Nephron progenitor cell (in vitro differentiated cells): ENCODE measurements at places on chromosomes 2 and 18.

GRCh38 chr18:75341267-75341666, 86.2 kb downstream of the SMIM21 start:
- peak; percentile 30 for DNase-seq

DNA sequence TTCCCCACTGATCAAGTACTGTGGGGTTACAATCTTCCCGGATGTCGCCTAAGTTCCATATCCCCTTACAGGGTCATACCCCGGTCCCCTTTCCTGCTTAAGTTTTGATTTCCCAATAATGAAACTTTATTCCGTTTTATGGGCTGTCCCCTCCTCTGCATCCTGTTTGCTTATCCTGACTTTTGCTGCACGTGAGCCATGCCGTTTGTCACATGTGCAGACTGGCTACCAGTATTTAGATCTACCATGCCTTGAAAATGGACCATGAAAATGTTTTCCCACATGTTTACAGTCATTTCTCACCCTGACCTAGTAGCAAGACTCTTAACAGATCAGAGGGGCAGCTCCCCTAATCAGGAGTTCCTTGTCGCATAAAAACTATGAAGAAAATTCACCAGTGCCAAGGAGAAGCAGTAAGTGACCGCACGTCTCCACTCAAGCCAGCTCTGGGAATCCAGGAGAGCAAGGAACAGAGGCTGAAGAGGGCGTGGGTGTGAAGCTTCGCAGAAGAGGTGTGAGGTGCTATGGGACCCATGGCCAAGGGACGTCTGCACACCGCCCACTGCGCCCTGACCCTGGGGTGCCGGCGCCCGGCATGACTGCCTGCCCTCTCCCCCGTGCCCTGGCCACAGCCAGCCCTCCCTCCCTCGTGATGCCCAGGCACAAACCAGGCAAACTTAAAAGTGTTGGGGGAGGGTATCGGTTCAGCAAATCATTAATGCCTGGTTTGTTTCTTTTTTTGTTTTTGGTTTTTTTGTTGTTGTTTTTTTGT, 440.8 kb upstream of the SALL3 start:
- no peak for DNase-seq

GRCh38 chr2:27152796-27153464, 4.1 kb downstream of the TCF23 start:
- DNase-seq, result no peak

- no peak for DNase-seq
These were observed 1133.0 kb upstream of the LRRTM1 start for GRCh38 chr2:81437456-81438000.

DNA sequence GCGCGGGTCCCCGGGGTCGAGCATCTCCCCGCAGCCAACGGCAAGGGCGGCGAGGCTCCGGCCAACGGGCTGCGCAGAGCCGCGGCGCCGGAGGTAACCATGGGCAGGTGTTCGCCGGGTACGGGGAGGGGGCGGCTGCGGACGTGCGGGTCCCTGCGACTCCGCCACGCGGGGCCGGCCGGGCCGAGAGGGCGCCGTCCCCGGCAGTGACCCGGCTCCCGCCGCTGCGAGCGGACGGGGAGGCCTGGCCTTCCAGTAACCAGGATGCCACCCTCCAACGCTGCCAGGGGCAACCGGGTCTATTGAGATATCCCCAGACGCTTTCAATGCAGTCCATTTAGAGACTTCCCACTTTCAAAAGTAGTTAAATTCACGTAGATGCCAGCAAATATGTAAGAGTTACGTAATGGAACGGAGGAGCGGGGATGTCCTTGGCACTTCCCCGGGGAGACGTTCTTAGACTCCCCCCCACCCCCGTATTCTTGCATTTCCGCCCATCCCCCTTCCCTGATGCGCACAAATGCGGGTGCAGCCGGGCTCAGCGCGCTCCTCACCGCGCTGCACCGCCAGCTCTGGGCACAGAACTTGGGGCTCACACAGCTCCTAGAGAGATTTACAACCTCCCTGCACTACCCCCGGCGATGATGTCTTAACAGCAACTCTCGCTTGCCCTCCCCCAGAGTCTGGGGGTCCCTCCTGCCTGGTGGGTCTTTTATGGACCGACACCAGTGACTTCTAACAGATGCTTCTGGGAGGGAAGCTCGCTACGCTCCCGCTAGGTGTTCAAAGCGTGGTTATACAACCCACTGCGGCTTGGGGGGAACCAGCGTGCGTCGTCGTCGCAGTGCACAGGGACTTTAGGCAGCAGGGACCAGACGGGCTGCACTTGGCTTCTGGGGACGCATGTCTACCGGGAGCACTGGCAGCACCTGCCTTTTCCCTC, 657 bp downstream of the SGPP2 start:
- DNase-seq, result peak; percentile 53

DNA sequence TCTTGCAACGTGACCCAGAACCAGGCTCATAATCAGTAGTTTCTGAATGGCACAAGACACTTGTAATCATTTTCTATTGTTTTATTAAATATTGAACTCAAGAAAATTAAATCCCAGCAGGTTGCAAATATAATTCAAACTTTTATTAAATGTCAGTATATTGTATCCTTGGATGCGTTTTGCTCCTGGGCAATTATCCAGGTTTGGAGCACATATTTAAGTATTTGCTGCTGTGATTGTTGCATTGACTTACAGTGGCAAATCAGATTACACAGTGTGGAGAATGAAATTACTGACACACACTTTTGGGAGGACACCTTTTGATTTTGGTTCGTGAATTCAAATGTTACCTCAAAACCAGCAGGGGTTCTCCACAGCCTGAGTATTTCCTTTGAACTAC, 27.1 kb upstream of the TMEM178A start:
- DNase-seq, result no peak

- DNase-seq, result no peak
These were observed 55.1 kb downstream of the SP100 start for GRCh38 chr2:230471074-230471473.

DNA sequence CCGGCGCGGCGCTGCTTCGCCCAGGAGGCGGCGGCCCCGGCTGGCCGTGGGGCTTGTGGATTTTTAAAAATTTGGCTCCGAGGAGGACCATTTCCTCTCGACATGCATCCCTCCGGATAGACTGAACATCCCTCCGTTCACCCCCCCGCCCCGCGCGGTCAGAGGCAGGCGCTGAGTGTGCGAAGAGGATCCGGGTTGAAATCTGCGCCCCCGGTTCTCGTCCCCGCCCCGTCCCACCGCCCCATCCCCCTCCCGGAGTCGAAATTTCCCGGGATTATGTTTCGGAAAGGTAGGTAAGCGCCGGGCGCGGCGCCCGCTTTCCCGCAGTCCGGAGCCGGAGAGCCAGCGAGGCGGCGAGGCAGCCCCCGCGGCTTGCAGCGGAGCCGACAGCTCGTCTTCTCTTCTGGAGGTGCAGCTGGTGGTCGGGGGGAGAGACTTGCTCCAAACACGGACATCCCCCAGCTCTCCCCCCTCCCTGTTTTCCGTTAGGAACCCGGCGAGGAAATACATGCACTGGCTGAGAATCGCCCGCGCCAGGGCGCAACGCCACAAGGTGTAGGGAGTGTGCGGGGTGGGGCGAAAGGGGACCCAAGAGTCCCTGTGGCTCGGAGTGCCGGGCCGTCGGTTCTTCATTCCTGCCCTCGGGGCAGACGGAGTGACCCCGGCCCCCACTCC, at the start of gene PRKCE:
TSS of gene PRKCE (plus strand) at position 261 of the 675 bp plus-strand sequence.
- DNase-seq, result no peak

DNA sequence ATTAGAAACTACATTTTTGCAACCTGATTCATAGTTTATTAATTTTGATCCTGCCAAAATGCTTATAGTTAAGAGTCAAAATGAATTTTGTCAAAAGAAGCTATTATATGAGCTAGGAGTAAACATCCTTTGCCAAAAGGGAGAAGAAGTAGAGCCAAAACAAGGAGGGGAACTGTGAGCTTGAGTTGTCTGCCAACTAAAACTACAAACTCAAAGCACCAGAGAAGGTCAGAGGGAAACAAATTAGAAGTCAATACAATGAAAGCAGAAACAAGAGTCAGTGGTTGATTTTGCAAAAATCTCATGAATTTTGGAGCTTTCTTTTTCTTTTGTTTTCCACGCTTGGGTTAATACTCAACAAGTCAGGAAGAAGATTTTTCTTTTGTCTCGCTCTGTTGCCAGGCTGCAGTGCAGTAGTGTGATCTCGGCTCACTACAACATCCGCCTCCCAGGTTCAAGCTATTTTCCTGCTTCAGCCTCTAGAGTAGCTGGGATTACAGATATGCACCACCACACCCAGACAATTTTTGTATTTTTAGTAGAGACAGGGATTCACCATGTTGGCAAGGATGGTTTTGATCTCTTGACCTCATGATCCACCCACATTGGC, 508.5 kb downstream of the RIT2 start:
- no peak for DNase-seq

DNA sequence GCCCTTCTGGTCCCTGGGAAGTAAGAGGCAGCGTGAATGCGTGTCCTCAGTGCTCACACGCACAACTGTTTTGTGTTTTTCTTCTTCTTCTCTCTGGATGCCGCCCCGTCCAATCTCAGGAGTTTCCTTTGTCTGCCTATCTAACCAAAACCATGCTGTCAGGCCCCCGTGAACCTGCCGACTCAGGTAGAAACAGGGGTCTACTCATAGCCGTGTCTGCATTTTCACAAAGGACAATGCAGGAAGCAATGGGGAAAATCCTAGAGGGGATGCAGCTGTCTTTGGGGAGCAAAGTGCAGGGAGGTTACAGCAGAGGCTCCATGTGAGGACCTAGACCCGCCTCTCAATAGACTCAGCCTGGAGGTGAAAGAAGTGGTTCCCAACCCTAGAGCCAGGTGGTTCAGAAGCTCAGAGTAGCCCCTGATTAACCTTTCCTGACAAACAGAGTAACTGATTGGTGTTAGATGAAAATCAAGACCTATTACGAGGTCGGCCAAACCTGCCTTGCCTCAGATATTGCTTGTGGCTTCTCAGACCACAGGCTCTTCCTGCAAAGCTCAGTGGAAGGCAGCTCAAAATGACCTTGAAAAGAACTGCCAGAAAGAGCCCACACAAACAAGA, 49.3 kb downstream of the CD226 start:
- DNase-seq, result no peak

DNA sequence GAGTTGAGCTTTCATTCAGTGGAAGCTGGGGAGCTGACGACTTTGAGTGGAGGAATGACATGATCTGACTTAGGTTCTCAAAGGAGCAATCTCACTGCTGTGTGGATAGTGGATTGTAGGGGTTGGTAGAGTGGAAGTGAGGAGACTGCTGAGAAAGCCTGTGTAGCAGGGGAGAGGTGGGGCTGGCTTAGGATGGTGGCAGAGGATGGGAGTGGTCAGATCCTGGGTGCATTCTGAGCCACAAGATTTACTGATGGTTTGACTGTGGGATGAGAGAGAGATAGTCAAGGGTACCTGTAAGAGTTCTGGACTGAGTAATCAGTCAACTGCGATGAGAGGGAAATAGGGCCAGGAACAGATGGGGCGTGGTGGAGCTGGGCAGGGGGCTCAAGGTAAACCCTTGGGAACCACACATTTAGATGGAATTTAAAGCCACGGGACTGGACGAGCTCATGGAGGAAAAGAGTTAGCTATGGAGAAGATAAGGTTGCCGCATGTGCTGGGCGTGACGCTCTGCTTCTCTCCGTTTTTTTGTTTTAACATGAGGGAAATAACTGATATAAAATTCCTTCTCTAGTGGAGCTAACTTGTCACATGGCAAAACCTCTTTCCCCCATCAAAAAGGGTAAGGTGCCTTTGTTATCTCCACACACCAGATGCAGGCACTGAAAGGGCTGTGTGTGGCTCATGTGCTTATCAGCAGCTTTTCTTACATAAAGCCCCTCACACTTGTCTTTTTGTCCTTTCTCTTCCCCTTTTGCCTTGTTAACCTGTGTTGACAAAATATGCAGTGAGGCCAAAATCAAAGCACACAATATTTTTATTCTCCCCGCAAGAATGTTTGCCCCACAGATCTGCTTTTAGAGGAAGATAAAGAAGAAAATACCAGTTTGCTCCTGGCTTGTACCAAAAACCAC, 379.8 kb downstream of the TSN start:
- no peak for DNase-seq

DNA sequence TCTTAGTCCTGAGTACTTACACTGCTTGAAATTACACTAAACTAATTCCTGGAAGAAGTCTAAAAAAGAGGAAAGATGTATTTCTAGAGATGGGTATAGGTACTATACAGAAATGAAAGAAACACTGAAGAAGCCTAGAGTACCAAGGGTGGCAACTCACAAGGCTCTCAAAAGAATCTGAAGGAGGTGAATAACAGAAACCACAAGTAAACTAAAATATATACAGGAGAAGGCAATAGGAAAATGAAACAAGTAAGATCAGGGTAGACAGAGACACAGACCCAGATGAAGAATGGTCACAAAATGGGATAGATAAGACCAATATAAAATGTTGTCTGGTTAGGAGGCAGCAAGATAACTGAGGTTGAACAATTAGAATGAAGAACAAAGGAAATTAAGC, 59.9 kb downstream of the USP37 start:
- DNase-seq, result no peak

GRCh38 chr2:85854166-85854509, 34.7 kb downstream of the ST3GAL5 start:
- no peak for DNase-seq

DNA sequence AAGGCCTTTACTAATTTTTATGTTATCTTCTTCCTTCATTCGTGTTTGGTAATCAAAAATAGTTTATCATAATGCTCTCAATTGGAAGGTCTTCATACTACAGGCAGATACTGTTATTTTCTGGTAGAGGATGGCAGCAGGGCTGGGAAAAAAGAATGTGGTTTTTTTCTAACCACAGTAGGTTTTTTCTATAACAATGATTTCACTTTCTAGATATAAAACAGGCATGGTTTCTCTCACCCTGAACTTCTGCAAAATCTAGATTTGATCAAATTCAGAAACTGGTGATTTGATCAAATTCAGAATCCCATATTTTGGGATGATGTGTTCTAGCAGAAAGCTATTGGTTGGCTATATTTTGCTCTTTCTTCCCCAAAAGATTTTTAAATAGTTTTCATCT, 27.6 kb downstream of the BCL11A start:
- DNase-seq, result no peak

DNA sequence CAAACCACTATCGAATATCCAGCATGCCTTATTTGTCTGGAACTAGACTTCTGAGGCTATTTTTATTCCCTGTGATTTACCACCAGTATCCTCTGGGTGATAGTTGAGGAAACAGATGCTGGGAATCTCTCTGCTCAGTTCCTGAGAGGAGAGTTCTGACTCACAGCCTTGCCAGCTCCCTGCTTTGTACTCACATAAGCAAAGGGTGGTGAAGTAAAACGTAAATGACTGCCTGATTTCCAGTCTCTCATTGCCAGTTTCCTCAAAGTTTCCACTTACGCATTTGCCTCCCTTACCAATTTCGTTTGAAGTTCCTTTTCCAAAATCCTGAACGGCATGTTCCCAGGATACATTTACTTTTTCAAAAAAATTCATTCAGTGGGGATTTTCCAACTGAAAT, 69.2 kb upstream of the HNRNPA3 start:
- DNase-seq, result no peak

DNA sequence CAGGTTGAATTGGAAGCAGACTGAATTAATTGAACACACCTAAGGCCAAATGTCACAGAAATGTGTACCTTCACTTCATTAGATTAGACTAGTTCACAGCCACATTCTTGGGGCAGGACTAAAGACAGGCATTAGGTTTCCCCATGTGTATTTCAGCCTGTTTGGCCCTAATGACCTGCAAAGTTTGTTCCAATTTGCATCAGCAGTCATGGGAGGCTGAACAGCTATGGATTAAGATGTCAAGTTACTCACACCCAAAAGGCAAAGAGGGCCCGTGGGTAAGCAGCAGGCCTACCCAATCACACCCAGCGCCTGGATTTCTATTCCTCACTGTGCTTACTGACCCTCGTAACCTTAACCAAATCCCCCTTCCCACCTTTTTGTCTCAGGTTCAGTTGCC, 99.6 kb upstream of the RIOK3 start:
- DNase-seq, result no peak
